ENCODE measurements at places on chromosomes 2 and 18.

- DNase-seq = no peak
Measured at GRCh38 chr2:161241894-161242293, 66.3 kb upstream of the PSMD14 start.

DNA sequence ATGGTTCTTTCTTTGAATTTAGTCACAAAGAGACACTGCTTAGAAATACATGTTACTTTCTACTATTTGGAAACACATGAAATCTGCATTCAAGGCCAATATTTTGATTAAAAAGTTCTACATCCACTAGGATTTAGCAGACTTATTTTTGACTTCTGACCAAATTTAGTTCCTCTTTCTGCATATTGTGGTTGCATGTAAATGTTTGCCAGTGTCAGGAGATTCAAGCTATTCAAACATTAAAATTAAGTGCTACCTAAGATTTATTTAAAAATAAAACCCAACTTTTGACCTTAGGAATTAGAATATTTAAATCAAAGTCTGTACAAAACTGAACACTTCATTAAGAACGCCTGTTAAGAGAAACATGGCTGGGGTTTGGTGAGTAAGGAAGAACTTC is 891.1 kb downstream of the CPS1 start:
- no peak for DNase-seq

DNA sequence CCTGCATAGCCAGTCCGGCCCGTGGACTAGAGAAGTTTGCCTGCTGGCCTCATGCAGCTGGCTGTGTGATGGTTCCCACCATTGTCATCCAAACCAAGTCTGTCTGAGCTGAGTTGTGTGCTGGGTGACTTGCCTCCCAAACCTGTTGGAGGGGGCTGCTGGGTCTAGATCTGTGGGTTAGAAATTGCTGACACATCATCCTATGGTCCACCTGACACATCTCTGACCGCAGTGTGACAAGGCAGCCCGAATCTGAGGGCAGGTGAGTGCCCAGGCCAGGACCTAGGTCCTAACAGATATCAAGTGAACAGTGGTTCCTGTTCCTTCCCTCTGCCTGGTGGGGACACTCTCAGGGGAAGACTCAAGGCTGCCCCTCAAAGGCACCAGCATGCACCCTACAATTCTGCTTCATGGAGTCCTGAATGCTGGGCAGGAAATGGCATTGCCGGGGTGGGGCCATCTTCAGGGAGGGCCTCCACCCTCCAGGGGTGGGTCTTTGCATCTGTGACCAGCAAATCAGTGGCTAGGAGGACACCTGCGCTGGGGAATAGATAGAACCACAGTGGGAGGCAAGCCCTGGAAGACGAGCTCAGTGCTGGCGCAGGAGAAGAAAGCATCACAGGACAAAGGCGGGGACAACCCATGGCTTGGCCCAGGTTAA is 117.9 kb upstream of the ID2 start:
- DNase-seq = no peak

GRCh38 chr2:108554528-108554927 is 20.3 kb downstream of the LIMS1 start:
- no peak for DNase-seq

DNA sequence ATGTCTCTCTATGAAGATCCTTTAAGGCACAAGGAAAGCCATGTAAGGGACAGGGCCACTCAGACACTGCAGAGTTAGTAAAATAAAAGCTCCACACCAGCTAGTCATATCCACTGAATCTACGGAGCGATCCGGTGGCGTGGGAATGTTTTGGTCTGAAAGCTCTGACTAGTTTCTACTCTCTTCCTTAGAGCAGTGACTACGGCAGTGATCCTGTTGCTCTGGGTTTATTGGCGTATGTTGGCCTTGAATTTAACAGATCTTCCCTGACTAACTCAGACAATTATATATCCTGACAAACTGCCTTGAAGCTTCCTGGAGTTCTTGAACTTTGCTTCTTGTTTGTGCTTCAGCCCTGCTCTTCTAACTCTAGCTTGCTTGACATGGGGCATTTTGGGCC is 115.3 kb upstream of the FZD5 start:
- DNase-seq = no peak

GRCh38 chr2:152466980-152467676 is 132.2 kb downstream of the FMNL2 start:
- DNase-seq = peak; percentile 77

DNA sequence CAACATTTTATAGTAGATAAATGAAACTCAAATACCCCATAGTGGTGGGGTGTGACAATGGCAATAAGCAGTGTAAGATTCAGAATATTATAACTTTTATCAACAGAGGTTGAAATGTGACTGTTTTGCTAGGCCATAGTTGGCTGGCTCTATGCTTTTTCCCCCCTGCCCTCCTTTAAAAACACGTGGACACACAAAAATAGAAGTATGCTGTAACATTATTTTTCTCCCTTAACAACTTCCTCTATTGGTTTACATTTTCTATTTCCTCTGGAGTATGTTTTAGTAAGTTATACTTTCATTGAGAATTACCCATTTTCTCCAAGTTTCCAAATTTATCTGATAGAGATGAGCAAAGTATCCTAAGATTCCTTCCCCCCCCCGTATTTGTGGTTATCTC is 31.1 kb downstream of the NDUFAF7 start:
- peak; percentile 27 for DNase-seq

DNA sequence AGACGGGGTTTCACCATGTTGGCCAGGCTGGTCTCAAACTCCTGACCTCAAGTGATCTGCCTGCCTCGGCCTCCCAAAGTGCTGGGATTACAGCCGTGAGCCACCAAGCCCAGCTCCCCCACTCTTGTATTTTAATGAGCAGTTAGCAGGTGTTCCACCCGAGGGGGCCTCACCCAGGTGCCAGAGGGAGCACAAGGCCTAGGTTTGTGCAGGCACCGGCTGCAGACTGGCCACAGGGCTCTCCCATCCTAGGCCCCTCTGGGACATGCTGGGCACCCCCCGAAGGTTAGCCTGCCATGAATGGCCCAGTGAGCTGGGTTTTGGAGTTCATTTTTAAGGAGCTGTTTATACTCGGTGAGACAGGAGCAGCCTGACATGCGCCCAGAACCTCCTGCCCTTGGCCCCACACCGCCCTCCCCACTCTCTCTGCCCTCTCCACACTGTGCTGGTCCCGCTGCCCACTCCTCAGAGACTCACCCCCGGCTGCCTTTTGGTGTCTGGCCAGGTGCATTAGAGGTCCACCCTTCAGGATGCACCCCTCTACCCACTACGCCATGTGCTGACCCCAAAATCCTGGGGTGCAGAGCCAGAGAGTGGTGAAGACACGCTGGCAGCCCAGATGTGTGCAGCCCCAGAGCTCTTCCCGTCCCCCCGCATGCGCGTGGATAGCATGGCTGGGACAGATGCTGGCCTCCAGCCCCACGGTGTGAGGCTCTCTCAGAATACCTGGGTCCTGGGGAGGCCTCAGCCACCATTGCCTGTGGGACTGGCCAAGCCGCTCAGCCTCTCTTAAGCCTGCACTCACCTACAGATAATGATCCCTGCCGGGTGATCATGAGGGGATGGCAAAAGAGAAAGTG is 11.2 kb upstream of the KLF11 start:
- no peak for DNase-seq

DNA sequence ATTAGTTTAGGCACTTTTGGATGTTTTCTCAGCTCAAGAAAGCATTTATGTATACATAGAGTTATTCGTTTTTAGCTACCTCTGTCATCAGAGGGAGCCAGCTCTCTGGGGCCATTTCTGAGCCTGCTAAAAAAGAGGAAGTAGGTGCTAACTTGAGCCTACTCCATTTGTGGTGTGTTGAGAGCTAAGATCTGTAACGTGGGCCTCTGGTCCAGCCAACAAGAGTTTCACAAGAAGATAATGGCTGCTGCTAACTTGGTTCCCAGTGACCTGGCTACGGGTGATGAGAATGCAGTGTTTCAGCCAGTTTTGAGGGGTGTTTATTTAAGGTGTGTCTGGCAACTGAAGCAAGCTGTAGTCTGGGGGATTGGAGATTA is 182.5 kb downstream of the PRKCE start:
- peak; percentile 63 for DNase-seq

DNA sequence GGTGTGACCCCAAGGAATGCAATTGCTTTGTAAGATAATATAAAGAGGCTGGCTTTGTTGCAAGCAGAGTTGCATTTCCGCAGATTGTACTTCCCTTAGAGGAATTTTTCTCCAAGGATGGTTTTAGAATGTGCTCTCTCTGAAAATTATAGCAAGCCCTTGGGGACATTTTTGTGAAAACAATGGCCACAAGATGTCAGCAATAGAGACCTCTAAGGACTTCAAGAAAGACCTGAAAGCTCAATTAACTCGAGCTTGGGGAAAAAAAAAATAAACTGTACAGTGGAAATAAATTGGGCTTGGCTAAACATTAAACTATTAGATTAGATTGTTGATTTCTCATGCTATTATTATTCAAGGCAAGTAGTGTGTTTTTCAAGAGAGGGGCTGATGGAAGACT is 81.3 kb upstream of the KYNU start:
- no peak for DNase-seq

- DNase-seq = no peak
Measured at GRCh38 chr18:39414009-39414700, 1848.6 kb upstream of the CELF4 start.

- DNase-seq = peak; percentile 31
Measured at GRCh38 chr2:231672617-231673347, 35.5 kb upstream of the PTMA start.

DNA sequence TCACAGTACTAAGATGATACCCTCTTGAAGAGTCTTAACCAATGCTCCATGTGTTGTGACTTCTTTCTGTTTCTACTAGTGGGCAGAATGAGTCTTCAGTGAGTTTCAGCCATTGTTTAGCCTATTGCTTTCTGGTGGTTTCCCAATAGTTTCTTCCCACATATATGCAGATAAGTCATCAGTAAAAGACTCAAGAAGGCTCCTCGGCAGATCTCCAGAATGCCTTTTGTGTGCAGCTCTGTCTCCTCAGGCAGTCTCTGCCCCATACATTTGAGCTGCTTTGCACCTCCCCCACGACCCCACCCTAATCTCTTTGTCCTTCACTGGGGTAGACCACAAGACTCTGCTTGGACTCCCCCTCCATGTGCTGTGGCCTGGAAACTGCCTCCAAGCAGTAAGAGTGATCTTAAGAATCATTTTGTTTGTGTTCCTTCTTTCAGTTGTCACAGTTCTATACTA is 71.6 kb upstream of the CHRNA1 start:
- DNase-seq = peak; percentile 75

DNA sequence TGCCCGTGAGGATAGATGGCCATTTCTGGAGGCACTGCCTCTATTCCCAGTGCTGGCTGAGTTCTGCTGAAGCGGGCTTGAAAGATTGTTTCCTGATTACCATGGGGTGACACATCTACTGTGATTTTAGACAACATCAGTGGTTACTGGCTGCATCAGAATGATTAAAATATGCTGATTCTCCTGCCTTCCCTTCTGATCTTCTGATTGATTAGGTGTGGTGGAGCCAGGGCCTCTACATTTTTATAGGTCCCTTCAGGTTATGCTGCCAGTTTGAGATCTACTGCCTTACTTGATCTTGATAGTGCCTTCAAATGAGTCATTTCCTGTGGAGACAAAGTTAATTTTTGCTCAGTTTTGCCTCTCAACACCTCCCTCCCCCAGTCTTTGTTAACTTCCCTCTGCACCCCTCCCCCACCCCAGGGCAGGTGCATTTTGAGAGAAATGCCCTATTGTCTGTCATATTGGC is 31.6 kb upstream of the SNORC start:
- DNase-seq = peak; percentile 9

DNA sequence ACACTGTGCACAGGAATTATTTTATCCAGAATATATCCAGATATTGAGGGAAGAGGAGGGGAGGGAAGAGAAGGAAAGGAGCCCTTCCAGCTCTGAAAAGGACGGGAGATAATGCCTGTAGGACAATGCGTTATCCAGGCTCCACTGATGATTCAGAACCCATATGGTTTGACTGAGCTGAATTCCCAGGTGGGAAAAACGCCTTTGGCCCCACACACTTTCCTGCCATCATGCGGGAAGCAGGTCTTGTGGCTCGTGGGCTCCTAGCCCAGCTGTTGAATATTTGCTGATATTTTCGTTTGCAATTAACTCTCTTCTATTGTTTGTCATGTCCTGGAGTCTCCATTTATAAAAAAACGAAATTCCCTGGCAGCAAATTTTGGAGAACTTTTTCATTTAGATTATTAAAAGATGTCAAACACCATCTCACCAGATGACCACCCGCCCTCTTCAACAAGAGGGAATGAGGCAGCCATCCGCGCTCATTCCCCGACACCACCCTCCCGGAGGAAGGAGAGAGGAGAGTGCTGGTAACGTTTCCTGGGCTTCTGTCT is 8.9 kb downstream of the COL6A3 start:
- no peak for DNase-seq

GRCh38 chr2:231680992-231681852 is 27.1 kb upstream of the PTMA start:
- DNase-seq = peak; percentile 39

GRCh38 chr2:181354626-181355025 is 102.6 kb upstream of the ITGA4 start:
- DNase-seq = peak; percentile 54

GRCh38 chr2:64359171-64359891 is 94.6 kb upstream of the LGALSL start:
- no peak for DNase-seq

DNA sequence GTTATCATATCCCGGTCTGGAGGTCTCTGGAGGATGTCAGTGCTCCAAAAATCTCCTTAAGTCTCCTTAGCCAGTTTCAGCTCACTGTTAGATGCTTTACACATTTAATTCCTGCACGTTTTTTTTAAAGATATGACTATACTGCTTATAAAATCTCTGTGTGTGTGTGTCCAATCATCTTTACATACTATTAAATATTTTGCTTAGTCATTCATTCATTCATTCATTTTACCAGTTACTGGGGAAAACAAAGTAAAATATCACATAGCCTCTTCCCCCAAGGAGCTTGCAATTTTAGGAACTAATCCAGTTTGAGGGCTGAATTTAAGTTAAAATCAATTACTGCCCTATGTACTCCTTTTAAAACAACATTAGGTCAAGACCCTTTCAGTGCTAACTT is 293.2 kb upstream of the LYPD1 start:
- no peak for DNase-seq

- no peak for DNase-seq
Measured at GRCh38 chr18:58903533-58903932, 38.9 kb downstream of the ZNF532 start.

DNA sequence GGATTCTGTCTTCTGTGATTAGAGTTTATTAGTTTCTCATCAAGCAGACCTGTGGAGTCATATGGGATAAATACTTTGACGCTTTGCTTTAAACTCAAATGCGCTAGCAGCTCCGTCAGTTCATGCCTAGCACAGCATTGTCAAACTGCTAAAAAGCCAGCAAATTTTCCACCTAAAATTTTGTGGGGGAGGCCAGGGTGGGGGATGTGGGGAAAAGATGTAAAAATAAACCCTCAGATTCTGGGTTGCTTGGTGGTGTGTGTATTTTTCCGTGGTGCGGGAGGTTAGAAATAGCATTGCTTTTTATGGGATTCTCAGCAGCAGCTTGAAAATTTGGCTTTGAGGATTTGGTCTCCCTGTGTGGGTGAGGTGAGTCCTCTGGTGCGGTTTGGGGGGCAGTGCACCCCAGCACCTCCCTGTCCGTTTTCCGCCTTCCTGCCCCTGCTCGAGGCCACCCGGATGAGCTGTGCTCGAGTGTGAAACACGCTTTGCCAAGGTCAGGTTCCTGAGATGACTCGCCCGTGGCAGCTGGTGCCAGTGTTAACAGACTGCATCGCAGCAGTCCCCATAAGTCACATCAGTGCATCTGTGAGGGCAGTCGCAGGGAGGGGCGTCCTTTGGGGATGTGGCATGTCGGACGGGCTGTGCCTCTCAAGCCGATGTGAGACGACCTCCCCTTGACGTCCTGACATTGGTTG is 65.9 kb downstream of the LDLRAD4 start:
- DNase-seq = no peak
